ENCODE measurements at places on chromosomes 1 and 21.

GRCh38 chr1:43864111-43865045 lies 69.2 kb upstream of the ARTN start:
- DNase-seq: no peak

GRCh38 chr1:23100074-23100748 lies 68.4 kb downstream of the LUZP1 start:
- DNase-seq: no peak

DNA sequence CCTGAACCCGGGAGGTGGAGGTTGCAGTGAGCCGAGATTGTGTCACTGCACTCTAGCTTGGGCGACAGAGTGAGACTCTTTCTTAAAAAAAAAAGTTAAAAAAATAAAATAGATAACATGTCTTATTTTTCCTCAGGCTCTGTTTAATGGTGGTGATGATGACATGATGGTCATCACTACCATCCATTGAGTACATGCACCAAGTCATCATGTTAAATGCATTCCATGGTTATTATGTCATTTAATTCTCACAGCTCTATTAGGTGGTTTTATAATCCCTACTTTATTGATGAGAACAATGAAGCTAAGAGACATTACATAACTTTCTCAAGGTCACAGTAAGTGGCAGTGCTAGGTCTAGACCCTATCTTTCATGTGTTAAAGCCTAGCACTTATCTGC lies 34.4 kb upstream of the MAB21L3 start:
- no peak for DNase-seq

DNA sequence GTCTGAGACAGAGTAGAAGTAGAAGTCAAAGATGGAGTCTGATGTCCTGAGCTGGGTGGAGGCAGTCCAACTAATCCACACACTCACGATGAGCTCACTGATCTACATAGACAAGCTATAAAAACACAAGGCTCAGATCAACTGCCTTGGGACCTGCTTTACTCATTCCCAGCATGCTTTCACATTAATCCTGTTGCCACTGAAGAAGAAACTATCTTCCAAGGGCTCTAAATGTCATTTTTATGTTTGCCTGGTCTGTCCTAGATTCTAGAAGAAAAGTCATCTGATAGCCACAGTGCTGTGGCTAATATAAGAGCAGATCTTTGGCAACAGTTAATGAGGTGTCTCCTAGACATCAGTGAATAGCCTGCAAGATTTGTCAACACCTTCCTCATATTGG lies 522.7 kb downstream of the NUF2 start:
- DNase-seq: no peak

- DNase-seq: no peak
Measured at GRCh38 chr1:53145942-53146708, 3.7 kb upstream of the SLC1A7 start.

DNA sequence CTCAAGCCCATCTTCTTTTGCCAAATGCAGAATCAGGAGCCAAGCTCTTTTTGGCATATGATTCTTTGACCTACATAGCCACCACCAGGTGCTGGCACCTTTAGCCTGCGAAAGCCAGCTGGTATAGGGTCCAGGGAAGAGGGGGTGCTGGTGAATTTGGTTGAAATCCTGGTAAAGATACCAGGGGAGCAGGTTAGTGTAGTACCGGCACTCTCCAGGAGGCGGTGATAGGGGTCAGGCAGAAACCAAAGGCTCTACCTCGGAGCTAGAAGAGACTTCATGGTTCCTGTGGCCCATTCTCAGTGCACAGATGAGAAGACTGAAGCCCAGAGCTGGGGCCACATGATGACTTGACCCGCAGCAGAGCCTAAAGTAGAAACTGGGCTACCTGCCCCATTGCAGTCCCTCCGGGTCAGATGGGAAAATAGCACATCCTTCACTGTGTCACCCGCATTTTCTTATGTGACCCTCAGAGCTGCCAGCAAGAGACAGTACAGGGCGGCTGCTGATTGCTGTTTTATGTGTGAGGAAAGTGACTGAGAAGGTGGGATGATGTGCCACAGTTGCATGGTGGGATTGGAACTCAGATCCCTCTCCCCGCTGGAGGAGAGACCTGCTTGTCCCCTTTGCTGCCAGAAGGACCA lies 36.0 kb upstream of the IL19 start:
- peak; percentile 33 for DNase-seq

- peak; percentile 59 for DNase-seq
Measured at GRCh38 chr1:234676103-234676594, 66.2 kb upstream of the IRF2BP2 start.

All from NCI-H1436 (cell line).